Stimulated activated CD4-positive, alpha-beta T cell treated with anti-CD3 and anti-CD28 coated beads, TNF-alpha, amount 100 ng/mL, for 24 hours (primary cell): ENCODE measurements at places on chromosomes 1 and 21.

- DNase-seq = no peak
Observed at GRCh38 chr1:11731691-11732283, 4.1 kb upstream of the AGTRAP start.

DNA sequence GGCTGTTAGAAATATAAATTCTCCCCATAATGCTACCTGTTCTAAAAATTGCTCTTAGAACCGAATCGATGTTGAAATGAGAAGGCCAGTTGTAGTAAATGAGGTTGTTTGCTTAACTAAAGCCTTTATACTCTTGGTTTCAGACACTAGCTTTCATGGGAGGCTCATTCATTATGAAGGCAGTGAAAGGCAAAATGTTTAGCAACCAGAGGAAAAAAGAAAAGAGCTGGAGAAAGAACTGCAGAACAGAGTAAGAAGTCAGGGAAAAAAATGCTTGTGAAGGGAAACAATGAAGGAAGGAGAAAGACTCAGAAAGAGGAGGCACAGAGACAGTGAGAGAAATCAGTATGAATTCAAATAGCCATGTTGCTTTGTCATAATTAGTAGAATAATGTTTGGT lies 128.2 kb downstream of the ATP5PO start:
- DNase-seq = no peak

DNA sequence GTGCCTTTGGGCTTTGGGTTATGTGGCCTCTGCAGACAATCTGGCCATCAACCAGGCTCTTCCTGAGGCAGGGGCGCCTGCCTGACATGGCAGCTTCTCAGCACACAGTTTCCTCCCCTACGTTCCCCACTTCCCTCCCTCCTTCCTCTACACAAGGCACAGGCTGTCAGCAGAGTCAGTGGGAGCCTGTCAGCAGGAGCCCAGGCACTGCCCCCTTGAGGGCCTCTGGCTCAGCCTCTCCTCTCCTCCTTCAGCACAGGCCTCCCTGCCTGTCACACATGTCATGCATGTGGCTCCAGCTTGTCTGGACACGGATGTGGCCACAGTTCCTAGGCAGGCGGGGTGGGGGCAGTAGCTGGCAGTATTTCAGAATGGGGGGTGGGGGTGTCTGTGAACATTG lies 52.2 kb upstream of the ARTN start:
- DNase-seq = no peak

- DNase-seq = no peak
Observed at GRCh38 chr1:4175566-4176405, 275.7 kb upstream of the C1orf174 start.

GRCh38 chr1:246577720-246578106 lies 11.5 kb downstream of the CNST start:
- DNase-seq = no peak

- no peak for DNase-seq
Observed at GRCh38 chr1:31145648-31146047, 80.1 kb upstream of the PUM1 start.

DNA sequence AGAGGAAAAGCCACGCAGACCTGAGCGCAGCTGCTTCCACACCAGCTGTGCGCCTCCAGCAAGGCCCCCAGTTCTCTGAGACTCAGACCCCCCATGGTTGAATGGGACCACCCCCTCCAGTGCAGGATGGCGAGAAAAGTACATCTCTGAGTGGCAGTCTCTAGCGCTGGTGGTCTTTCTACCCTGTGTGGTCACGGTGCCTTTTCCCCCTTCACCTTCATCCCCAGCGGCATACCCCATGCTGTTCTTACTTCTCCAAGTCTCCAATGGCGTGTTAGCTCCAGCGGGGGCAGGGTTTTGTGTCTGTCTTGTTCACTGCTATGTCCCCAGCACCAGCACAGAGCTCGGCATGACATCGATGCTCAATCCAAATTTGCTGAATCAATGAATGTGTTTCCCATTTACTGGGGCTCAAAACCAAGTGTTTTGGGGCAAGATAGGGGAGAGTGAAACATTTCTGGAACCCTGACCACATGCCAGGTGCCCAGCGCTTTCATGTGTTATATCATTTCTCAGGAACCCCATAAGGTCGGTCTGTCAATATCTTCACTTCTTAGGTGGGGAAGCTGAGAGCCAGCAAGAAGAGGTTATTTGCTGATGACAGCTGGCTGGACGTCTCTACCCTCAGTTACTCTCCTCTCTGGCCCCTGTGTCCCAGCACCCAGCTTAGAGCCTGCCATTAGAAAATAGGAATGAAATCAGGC lies 959 bp upstream of the SDC3 start:
- DNase-seq = no peak

GRCh38 chr21:42417533-42417932 lies 13.8 kb downstream of the UBASH3A start:
- no peak for DNase-seq

GRCh38 chr1:213572912-213573647 lies 414.7 kb upstream of the PROX1 start:
- no peak for DNase-seq

DNA sequence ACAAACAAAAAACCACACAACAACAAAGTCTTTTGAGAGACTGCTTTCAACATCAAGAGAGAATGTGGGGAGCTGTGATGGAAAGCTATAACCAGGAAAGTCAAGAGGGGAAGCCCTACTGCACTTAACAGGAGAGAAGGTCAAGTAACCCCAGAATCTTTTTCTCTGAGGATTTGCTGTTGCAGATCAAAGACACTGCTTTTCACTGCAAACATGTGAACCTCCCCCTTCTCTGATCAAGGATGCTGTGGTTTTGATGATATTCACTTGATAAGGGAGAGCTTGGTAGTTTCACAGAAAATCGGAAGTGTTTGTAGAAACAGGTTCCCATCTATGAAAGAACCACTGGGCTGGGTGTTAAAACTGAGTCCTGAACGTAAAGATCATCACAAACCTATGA lies 4.8 kb downstream of the ETV3 start:
- no peak for DNase-seq
